NCI-H2171 treated with DMSO at 0.1 percent for 48 hours (cell line): ENCODE measurements at places on chromosomes 7 and 10.
A peak's percentile ranks its signal among the peaks of the same experiment; 100 is the strongest.

DNA sequence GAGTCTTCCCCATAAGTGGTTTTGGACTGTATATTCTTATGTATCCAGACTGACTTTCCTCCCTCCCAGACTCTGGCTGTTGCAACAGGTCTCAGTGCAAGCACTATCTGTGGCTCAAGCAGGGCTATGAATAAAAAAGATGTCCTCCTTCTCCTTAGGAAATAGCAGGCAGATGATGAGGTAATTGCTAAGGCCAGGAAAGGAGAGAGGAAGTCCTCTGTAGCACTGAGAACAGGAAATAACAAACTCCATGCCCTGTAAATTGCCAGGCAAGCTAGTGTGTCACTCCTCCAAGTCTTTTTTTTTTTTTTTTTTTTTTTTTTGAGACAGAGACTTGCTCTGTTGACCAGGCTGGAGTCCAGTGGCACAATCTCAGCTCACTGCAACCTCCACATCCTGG is 900.1 kb downstream of the TYW1 start:
- no peak for DNase-seq

- no peak for DNase-seq
These were observed 1264.6 kb downstream of the REEP3 start for GRCh38 chr10:64785816-64786215.

DNA sequence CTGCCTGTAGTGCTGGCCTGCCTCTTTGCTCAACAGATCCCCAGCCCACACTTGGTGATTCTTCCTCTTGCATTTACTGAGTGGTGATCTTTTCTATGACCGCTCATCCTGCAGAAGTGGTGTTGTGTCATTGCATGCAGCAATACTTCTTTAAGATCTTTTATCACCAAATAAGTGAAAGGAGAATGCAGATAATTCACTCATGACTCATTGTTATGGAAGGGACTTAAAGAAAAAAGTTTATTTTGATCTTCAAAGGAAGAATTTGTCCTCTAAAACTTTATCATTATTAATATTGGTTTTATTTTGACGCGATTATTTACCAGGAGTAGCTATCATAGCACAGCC is 489.1 kb upstream of the CELF2 start:
- no peak for DNase-seq

DNA sequence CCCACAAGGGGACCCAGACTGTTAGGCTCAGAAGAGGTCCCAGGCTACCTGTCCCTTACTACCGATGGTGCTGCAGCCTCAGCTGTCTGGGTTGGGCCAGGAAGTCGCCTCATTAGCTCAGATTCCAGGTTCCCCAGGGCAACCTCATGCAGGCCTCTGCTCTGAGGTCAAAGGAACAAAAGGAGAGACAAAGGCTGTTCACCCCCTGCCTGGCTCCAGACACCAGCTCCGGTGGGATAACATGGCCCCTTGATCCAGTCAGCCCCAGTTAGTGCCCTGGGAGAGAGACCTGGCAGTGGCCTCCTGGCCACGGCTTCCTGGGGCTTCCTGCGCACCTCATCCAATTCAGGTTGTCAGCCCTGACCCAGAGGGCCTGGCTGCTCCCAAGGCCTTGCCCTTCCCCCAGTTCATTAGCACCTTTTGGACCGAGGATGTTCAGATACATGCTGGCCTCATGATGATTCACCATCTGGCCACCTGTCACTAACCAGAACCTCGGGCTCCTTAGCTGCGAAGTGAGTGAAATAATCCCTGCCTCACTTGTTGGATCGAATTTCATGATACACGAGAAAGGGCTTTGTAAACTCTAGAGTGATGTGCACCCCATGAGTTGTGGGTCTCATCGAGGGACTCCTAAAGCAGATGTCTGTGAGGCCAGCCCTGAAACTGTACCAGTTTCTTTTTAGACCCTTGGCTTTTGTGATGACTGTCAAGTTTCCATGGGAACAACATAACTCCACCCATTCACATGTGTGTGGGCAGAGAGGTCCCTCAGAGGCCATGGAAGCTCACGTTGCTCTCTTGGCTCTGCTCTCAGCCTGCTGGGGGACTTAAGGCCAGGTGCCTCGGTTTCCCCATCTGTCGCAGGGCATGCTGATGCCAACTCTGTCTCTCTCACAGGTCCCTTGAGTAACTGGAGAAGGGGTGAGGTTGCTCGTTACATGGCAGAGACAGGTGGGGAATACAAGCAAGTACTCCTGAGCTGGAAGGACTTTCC is 79.5 kb upstream of the PCBD1 start:
- peak; percentile 82 for DNase-seq

- DNase-seq, result no peak
These were observed 51.0 kb downstream of the RASGEF1A start for GRCh38 chr10:43215758-43216455.

GRCh38 chr10:132708441-132708840 is 77.5 kb downstream of the NKX6-2 start:
- no peak for DNase-seq

DNA sequence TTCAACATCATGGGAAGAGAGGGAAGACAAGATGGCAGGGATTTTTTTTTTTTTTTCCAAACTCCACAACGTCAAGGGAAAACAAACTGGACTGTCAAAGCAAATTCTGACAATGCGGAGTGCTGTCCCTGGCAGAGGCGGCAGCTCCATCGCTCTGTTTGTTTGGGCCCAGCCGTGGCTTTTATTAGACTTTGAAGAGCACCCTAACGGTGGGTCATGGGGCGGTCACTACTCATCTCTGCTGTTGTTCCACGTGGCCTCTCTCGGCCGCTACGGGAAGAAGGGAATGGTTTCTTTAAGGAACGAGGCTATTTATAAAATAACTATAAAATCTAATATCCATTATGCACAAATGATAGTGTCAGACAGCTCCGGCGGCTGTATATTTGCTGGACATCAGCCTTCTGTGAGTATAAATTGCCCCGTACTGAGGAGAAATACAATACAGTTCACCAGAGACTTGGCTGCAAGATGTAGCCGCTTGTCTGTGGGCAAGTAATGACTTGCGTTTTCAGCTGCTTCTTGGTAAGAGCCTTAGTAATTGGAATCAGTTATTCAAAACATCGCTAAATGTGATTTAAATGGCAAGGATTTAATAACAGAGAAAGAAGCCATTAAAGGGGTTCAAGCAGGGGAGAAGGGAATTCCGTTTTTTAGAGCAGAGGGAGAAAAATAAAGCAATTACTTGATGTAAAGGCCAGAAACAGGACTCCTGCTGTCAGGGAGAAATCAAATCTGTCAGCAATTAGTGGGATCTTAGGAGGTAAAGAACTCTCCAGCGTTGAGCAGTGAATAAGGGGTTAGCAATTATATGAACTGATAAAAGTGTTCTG is 61.7 kb upstream of the RAB11FIP2 start:
- DNase-seq, result peak; percentile 78

- DNase-seq, result no peak
These were observed 267.2 kb downstream of the POM121L12 start for GRCh38 chr7:53302496-53303246.

DNA sequence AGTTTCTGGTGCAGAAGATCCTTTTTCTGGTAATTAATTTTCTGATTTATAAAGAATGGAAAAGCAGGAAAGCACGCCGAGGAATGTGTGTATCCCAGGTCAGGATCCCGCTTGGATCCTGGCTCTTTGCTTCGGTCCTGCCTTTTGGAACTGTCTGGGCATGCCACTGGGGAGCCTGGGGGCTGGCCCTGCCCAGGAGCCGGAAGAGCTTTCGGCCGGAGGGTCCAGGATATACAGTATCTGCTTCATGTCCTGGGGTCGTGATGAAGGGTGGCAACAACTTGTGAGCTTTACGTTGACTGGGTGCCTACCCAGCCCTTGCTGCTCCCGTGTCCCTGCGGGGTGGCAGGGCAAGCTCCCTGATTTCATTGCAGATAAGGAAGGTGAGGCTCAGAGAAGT is 2.4 kb downstream of the SH2D4B start:
- DNase-seq, result no peak

DNA sequence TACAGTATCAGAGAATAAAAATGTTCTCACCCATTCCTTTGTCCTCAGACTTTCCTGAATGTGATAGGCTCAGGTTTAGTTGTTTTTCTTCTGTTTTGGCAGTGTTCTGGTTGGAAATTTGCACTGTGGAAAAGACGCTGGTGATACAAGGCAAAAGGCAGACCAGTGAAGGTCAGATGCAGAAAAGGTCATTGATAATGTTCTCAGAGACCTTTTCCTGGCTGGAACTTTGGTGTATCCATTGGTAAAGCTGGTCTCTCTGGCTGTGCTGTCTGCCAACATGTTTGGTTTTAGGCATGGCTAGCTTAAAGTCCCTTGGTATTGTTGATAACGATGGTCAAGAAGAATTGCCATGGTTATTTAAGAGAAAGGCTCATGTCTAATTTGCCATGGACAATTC is 11.5 kb downstream of the ARID5B start:
- no peak for DNase-seq

DNA sequence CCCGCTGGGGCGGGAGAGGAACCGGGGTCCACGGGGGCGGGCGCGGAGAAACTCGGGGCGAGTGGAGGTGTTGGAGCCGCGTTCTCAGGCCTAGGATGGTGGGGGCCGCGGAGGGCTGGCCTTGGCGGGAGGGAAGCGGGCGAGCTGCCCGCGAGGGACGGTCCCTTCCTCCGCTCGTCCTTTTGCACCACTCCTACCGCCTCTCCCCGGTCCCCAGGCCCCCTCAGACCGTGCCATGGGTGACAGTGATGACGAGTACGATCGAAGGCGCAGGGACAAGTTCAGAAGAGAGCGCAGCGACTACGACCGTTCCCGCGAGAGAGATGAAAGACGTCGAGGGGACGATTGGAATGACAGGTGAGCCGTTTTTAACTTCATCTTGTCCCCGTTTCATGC is 451 bp downstream of the SRRT start:
- peak; percentile 19 for DNase-seq

DNA sequence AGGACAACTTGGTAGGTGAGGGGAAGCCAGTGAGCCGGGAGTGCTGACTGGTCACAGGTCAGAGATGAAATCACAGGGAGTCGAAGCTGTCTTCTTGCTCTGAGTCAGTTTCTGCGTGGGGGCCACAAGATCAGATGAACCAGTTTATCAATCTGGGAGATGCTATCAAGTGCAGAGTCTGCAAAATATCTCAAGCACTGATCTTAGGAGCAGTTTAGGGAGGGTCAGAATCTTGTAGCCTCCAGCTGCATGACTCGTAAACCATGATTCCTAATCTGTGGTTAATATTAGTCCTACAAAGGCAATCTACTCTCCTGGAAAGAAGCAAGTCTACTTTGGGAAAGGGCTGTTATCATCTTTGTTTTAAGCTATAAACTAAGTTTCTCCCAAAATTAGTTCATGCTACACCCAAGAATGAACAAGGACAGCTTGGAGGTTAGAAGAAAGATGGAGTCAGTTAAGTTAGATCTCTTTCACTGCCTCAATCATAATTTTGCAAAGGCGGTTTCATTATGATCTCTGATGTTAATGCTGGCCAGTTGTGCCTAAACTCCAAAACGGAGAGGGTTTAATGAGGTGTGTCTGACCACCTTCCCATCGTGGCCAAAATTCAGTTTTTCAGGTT is 8.4 kb upstream of the LMOD2 start:
- DNase-seq, result no peak

GRCh38 chr7:4234498-4234855 is 447.6 kb upstream of the FOXK1 start:
- no peak for DNase-seq

GRCh38 chr7:29084832-29085231 is 61.5 kb downstream of the CPVL start:
- DNase-seq, result no peak

DNA sequence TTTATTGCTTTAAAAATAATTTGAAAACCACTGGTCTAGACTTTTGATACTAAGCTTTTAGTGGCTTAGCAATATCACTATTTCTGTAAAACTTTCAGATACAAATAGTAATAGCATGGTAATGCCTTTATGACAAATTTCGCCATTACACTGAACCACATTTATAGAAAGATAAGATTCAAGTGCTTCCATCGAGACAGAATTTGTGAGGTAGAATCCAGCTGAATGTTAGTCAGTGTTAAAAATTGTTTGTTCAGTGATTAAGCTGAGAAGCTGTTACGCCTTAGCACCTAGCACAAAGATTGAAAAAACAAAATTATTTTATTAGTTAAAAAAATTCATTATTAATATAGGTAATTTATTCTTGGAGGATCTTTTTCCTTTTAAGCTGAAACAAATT is 36.5 kb downstream of the GNAT3 start:
- DNase-seq, result no peak

DNA sequence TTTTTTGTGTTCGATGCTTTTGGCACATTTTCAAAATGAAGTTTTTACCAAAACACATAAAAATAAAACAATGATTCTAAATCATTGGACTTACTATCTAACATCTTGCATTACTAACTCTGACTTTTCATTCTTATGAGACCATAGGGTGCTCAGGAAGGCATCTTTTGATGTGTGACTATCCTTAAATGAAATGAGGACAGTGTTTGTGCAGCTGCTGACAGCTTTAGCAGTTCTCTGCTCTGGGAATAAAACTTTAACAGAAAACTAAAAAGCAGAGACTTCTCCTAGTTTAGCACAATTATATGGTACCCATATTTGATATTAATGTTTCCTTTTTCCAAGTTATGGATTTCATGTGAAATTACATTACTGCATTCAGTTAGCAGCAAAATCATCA is 471.6 kb downstream of the ARL4A start:
- no peak for DNase-seq

DNA sequence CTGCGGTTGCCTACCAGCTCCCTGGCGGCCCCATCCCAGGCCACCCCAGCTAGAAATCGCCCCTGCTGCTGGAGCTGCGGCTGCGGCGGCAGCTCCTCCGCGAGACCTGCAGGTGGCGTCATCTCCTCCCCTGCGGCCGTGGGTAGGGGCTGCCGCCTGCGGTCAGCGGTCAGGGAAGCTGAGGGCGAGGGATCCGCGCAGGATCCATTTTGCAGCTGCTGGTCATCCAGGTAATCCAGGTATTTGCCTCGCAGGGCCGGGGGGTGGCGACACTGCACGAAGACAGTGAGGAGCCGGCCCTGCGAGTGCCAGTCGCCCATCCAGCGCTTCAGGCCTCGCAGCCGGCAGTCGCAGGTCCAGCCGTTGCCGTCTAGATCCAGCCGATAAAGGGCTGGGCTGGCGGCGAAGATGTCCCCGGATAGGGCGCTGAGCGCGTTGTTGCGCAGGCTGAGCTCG is 1.5 kb downstream of the TRIL start:
- DNase-seq, result peak; percentile 53

GRCh38 chr10:84987039-84987438 is 658.6 kb downstream of the CCSER2 start:
- DNase-seq, result peak; percentile 22

GRCh38 chr7:2288503-2288902 is 25.7 kb downstream of the SNX8 start:
- DNase-seq, result no peak

GRCh38 chr10:69464801-69465401 is 13.6 kb downstream of the TSPAN15 start:
- no peak for DNase-seq

DNA sequence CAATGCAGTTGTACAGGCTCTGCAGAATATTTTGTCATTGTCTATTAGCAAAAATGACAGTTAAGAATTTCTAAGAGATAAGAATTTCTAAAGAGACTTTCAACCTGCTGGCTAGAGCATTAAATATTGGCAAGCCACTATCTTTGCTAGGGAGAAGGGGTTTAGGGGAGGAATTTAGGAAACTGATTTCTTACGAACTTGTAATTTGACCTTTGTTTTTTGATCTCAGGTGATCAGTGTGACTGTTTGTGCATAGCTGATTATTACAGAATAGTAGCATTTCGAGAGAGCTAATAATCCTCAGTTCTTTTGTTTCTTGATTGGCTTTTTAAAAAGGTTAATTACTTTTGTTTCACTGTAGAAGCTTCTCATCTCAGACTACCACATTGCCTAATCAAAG is 68.1 kb downstream of the ST7 start:
- no peak for DNase-seq
